Stimulated activated CD4-positive, alpha-beta T cell treated with anti-CD3 and anti-CD28 coated beads, Interleukin-1b, Interleukin-23, amount 100 ng/mL, for 1 hour (primary cell): ENCODE measurements at places on chromosomes 6 and 20.

- DNase-seq: no peak
Observed at GRCh38 chr20:20450521-20450920, 82.6 kb downstream of the INSM1 start.

DNA sequence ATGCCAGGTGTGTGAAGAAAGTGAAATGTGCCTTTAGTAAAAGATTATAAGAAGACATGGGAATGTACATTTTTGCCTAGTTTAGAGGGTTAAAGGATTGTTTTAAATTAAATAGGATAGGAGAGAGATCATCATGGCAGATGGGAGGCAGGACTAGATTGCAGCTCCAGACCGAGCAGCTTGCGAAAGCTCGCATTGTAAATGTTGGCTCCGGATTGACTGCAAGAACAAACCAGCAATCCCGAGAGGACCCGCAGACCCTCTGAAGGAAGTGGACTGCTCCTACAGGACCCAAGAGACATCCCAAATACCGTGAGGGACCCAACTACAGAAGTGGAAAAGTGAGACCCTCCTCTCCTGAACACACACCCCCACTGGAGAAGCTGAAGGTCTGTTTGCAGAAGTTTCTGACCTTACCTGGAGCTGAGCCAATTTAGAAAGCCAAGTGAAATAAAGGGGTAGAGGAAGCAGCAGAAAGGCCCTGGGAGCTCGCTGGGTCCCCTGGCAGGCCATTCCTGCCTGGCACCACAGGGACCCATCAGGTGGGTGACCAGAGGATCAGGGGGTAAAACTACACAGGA lies 30.0 kb upstream of the TPD52L1 start:
- no peak for DNase-seq

DNA sequence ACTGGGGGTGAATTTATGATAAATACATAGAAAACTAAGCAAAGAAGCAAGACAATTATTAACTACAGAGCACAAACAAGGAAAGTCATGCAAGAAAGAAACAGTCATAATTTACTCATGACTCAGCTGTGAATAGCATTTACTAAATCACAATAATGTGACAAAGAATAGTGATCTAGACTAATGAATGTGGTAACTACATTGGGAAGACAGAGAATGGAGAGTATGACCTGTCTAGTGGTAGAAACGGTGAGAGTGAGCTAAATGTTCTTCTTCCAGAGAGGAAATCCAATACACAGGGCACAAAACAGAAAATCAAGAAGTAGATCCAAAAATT lies 153.5 kb upstream of the DST start:
- no peak for DNase-seq

- DNase-seq: no peak
Observed at GRCh38 chr20:12528591-12529041, 480.2 kb upstream of the SPTLC3 start.

- no peak for DNase-seq
Observed at GRCh38 chr6:140566781-140567277, 1192.4 kb upstream of the CITED2 start.

DNA sequence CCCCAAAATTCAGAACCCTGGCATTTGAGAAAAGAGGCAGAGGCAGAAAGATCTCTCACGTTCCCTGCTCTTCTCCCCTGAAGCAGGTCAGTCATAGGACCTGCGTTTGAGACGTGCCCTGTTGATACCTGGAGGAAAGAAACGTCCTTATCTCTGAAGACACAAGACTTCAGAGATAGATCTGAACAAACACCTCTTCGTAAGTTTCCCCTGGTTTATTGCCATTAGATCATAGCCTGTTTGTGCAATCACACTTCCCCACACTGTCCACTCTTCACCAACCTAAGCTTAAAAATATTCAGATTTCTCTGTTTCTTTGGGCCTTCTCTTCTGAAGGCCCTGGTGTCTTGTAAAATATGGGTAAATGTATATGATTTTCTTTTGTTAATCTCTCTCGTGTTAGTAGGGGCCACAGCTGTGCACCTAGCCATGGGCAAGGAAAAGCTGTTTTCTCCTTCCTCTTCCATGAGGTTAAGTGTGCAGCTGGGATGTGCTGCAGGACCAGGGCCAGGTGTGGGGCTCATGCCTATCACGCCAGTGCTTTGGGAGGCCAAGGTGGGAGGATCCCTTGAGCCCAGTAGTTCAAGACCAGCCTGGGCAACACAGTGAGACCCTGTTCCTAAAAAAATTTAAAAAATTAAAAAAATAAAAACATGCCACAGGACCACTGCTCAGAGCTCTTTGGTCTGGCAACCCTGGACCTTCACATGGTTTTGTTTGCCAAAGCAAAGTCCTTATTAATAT lies 4.7 kb upstream of the SLC22A2 start:
- DNase-seq: no peak

GRCh38 chr6:151142676-151143075 lies 97.1 kb upstream of the AKAP12 start:
- no peak for DNase-seq

DNA sequence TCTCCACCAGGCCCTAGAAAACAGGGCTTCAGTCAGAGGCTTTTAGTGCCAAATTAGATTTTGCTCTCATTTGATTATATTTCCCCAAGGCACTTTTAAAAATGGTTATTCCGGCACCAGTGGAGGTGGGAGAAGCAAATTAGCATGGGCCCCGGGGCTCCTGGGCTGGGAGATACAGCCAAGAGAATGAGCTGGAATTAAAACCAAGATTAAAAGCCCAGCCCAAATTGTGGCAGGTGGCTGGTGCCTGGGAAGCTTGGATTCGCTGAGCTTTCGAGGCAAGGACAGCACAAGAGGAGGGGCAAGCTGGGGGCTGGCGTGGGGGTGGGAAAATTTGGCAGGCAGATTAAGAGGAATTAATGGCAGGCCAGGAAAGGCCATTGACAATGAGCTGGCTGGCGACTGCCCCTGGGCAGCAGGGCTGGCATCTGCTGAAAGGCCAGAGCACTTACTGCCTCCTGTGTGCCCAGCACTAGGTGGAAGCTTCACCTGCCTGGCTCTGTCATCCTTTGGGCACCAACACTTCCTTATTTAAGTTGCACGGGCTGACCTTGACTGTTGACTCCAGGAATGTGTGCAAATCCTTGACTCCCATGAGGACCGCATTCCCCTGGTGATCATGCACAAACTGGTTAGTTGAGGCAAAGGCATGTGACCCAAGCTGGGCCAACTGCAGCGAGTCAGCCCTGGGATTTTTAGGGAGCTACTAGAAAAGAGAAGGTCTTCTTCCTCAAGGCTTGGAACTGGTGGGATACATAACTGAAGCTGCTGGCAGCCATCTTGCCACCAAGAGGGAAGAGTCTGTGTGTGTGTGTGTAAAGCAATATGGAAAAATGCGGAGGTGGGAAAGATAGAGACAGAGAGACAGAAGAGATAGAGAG lies 76.1 kb downstream of the SULF2 start:
- DNase-seq: no peak

DNA sequence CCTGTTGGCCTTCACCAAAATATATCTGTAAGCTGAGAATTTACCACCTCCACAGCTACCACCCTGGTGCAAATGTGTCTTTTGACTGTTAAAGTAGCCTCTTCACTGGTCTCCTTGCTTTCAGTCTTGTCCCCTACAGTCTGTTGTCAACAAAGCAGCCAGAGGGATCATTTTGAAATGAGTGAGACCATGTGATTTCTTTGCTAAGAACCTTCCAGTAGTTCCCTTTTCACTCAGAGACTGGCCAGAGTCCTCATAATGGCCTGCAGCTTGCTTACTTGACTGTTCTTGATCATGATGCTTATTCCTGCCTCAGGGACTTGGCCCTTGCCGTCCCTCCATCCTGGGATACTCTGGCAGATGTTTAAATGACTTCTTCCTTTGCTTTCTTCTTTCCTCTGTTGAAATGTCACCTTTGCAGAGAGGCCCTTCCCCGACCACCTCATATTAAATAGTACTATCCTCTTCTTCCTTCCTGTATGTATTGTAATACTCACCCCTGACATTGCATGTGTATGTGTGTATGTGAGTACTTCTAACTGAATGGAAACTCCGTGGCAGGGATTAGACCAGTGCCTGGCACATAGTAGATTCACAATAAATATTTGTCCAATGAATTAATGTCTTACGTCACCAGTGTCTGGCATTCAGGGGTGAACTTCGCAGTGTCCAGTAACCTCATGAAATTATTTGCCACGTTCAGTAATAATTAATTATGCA lies 5.0 kb downstream of the MANBAL start:
- DNase-seq: no peak

- no peak for DNase-seq
Observed at GRCh38 chr6:85416049-85416448, 33.8 kb upstream of the NT5E start.

- DNase-seq: no peak
Observed at GRCh38 chr20:61561111-61561830, 309.2 kb downstream of the CDH4 start.

- DNase-seq: no peak
Observed at GRCh38 chr6:130780122-130780521, 47.1 kb upstream of the SMLR1 start.

DNA sequence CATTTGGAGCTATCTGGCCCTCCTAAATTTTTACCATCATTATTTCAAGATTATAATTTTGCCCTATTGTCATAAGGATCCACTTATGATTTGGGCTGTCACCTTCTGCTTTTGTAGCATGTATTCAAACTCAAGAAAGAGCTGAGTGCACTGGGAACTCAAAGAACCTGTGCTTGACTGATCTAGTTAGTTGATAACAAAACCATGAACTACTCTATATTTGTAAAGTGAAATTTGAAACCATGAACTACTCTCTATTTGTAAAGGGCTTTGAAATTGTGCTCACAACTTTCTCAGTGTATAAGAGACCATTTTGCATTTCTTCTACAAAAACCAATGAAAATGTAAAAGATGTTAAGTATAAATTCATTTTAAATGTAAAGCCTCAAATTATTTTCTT lies 77.5 kb upstream of the POPDC3 start:
- no peak for DNase-seq

- DNase-seq: no peak
Observed at GRCh38 chr20:57383447-57384347, 7.5 kb upstream of the RBM38 start.

- no peak for DNase-seq
Observed at GRCh38 chr6:154822947-154823558, 89.8 kb downstream of the SCAF8 start.

GRCh38 chr6:31686483-31686882 lies 5.6 kb upstream of the LY6G5C start:
- DNase-seq: no peak

- no peak for DNase-seq
Observed at GRCh38 chr20:34754611-34755010, 50.5 kb downstream of the TP53INP2 start.

GRCh38 chr20:63171991-63172390 lies 43.9 kb downstream of the YTHDF1 start:
- DNase-seq: no peak

DNA sequence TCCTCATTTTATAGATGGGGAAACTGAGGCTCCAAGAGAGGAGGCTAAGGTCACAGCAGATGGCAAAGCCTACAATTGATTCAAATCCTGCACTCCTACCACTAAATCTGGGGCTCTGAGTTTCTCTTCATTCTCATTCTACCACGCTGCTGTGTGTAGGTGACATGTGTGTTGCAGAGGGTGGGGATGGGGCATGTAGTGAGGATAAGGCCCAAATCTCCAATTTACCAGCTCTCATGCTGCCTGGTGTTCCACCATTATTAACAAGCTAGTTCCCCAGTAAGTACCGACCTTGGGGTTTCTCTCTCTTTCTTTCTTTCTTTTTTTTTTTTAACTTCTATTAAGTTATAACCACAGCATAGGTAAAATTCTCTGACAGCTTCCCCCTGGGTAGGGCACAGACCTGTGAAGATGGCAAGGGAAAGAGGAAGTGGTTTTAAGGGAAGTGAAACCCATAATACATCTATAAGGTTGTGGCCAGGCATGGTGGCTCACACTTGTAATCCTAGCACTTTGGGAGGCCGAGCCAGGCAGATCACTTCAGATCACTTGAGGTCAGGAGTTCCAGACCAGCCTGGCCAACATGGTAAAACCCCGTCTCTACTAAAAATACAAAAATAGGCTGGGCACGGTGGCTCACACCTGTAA lies 13.0 kb upstream of the MATN4 start:
- DNase-seq: no peak

DNA sequence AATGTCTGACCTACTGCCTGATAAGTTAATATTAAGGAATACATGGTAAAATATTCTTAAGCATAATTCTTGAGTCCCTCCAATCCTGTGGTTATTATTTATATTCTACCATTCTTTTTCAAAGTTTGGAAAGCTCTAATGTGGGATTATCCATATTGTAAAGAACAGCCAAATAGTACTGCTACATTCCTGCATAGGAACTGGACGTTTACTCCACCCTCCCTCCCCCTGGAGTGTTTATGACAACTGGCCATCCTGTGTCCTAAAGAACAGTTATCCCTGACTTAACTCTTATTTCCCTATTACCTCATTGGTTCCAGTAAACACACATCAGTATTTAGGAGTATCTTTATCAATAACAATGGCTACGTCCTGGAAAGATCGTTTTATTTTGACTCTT lies 308.7 kb upstream of the TFAP2D start:
- no peak for DNase-seq

DNA sequence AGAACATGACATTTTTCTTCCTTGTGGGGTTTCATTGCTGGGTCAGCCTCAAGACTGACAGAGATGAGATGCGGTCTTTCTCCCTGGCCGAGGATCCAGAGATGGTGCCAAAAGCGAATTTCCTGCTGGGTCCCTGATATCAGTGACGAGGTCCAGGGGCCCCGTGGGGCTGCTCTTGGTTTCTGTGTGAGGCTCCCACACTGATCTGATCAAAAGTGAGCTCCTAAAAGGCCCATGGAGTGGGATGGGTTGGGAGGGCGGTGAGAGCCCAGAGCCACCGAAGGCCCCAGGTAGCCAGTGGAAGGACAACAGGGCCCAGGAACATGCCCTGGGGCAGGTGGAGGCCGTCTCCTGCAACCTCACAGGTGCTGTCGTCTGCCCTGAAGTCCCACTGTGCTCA lies 208.4 kb upstream of the CDH4 start:
- DNase-seq: no peak

GRCh38 chr20:52529826-52530225 lies 338.2 kb upstream of the ZFP64 start:
- no peak for DNase-seq

DNA sequence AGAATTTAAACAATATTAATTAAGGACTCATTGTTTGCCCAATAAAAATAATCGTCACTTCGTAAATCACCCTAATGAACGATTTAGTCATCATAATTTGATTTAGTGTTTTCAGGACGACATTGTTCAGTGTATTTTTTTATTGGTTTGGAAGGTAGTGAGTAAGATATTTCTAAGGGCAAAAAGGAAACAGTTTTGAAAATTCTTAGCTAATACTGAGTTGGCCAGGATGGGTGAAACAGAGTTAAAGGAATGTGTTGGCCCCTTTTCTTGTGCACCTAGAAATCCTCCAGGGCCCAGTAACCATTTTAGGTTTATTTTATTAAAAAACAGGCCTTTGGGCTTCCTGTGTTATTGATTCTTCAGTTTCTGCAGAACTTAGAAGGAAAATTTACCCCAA lies 25.3 kb downstream of the ANKS1A start:
- no peak for DNase-seq

- no peak for DNase-seq
Observed at GRCh38 chr6:85464260-85464644, 14.4 kb downstream of the NT5E start.

GRCh38 chr6:89555031-89555430 lies 83.5 kb downstream of the LYRM2 start:
- no peak for DNase-seq
